ENCODE measurements at places on chromosomes 13 and 19.

DNA sequence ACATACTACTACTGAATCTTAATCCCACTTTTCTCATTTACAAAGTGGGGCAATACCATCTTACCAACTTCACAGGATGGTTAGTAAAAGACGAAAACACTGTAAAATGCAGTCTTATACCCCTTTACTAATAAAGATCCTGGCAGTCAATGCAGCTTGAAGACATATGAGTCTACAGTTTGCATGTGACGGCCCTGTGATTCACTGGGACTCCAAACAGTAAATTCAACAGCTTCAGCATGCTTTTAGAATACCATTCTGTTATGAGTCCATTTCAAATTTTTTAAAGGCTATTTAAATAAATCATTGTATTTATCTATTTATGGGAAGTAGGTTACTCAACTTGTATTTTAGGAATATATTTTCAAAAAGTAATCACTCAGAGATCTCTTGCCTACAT, 629.1 kb downstream of the LIG4 start:
- DNase-seq = no peak

DNA sequence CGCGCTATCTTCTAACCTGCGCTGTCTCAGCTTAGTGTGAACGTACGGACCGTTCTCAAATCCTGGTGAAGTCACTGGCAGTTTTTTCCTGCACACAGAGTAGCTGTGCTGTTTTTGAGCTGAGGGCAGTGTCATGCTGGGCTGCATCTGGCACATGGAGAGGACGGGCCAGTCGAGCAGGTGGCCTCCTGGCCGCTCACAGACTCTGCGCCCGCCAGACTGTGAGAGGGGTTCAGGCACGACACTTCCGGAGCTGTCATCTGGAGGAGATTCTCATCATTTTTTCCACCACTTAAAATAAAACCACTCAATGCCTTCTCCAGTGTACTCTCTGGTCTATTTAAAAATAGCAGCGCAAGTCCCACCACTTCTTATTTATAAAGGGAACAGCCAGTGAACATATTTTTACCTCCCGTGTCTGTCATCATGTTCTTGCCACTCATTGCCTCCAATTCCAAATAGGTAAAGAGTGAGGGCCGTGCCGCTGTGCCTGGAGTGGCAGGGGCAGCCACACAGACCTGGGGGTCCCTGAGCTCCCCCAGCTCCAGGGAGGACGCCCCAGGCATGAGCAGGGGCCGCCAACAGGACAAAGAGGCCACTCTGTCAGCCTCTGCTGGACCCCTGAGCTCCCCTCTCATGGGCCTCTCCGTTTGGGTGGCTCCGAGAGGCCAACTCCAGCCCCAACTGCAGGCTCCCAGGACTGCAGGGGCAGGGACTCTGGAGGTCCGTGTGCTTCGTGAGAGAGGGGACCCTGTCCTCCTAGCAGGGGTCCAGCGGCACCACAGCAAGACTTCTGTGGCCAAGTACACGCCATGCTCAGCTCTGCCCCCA, 36.9 kb upstream of the GRTP1 start:
- no peak for DNase-seq

DNA sequence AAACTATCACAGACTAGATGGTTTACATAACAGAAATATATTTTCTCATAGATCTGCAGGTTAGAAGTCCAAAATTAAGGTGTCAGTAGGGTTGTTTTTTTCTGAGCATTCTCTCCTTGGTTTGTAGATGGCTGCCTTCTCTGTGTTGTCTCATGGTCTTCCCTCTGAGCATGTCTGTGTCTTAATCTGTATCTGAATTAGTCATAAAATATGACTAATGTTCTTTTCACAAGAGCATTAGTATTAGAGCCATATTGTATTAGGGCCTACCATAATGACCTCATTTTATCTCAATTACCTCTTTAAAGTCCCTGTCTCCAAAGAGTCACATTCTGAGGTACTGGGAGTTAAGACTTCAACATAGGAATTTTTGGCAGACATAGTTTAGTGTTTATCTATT, 77.2 kb upstream of the OBI1 start:
- DNase-seq = no peak

- no peak for DNase-seq
Observed at GRCh38 chr13:99085808-99086266, 108.0 kb upstream of the DOCK9 start.

DNA sequence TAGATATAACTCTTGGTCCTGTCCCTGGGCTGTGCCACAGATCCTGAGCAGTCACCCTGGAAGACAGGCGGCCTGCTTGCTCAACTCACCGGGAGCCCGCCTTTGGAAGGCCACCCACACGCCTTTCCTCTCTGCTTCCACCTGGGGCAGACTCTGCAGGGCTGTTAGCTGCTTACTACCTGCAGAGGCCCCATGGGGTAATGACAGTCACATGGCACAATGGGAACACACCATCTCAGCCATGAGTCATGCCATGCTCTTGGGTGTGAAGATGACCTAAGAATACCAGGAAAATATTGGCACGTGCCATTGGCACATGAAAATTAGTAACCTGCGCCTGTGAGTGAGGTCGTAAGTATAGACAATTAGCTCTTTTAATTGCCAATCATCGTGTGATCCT, 108.6 kb downstream of the COL4A2 start:
- DNase-seq = no peak

GRCh38 chr19:32613008-32613407, 32.0 kb downstream of the PDCD5 start:
- DNase-seq = no peak

GRCh38 chr13:22161871-22162270, 491.0 kb downstream of the FGF9 start:
- DNase-seq = no peak

DNA sequence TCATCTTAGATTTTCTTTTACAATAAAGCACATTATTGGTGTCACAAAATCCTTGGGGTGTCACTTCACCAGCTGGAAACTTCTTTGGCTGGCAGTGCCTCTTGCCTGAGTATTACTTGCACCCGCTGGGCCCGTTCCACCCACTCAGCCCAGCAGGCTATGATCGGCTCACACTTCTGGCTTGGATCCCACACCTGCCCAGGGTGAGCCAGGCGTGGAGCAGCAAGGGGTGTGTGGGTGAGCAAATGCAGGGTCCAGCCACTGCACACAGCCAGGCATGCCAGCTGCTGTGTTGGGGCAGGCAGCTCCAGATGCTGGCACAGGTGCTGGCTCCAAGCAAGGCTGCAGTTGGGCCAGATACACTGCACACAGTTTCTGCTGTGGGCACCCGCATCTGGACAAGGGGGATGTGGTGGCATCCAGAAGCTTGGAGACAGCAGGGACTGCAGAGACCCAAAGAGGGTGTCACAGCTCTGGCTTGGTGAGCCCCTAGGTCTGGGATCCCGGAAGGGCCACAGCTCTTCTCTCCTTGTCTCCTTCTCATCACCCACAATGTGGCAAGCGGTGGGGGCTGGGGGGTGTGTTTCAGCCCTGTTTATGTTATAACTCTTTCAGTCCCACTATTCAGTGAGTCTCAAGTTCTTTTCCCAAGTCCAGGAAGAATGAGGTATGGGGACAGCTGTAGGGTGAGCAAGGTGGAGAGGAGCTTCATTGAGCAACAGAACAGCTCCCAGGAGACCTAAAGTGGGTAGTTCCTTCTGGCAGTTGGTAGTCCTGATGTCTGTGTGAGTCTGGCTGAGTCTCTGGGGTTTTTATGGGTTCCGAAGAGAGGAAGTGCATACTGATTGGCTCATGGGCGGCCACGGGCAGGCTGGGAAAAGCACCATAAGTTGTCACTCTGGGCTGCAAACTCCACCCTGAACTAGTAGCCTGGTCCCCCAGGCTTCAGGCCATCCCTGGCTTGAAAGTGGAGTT, 25.3 kb upstream of the TBC1D4 start:
- no peak for DNase-seq

GRCh38 chr13:109500146-109500773, 286.1 kb downstream of the IRS2 start:
- DNase-seq = no peak

DNA sequence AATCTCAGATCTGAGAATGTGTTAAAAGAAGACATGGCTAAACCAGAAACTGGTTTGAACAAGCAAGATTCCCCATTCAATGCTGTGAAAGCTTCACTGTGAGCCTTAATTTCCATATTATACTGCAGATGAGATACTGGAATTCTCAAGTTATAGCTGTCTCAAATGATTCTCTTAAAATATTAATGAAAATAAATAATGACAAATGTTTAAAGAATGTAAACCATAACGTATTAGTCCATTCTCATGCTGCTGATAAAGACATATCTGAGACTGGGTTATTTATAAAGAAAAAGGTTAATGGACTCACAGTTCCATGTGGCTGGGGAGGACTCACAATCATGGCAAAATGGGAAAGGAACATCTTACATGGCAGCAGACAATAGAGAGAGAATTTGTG, 667.8 kb downstream of the SLITRK1 start:
- no peak for DNase-seq

DNA sequence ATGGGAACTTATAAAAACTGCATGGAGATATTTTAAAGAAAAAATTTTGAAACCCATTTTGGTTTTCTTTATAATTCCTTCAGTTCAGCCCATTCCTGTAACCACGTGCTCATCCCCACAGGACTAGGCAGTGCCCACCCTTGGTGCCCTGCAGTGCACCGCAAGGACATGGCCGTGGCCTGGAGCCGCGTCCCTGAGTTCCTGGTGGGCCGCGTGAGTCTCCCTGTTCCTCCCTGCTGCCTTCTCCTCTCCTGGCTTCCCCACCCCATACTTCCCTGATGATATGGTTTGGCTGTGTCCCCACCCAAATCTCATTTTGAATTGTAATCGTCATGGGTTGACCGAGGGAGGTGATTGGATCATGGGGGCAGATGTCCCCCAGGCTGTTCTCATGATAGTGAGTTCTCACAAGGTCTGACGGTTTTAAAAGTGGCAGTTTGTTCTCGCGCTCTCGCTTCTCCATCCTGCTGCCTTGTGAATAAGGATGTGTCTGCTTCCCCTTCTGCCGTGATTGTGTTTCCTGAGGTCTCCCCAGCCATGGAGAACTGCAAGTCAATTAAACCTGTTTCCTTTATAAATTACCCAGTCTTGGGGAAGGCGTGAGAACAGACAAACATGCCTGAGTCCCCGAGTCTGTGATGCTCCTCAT, 31.6 kb upstream of the TFDP1 start:
- DNase-seq = no peak

GRCh38 chr13:66323745-66324347, 906.3 kb downstream of the PCDH9 start:
- DNase-seq = no peak

GRCh38 chr13:40589285-40590109, 76.9 kb downstream of the FOXO1 start:
- no peak for DNase-seq

DNA sequence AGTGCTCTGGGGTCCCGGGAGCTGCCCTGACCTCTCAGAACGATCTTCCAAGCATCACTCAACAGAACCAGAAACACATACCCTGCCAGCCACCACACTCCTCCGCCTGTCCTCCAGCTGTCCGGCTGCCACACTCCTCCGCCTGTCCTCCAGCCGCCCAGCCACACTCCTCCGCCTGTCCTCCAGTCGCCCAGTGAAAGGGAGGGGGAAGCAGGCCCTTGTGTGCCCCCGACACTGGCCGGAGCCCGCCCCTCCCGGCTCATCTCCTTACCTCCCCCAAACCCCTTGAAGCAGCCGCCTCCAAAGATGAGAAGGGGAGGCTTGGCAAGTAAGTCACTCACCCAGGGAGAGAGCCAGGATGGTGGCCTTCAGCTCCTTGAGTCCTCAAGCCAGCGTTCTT, 40.2 kb downstream of the STK24 start:
- DNase-seq = no peak

Data from activated CD4-positive, alpha-beta T cell treated with anti-CD3 and anti-CD28 coated beads, Interleukin-2, amount 50 U/mL, for 24 hours (primary cell).